ENCODE measurements at places on chromosomes 11 and 22. TPM values are rescaled to one million over a fixed set of nuclear protein-coding genes. Genes with fewer than 3 reads are reported as not detected.

DNA sequence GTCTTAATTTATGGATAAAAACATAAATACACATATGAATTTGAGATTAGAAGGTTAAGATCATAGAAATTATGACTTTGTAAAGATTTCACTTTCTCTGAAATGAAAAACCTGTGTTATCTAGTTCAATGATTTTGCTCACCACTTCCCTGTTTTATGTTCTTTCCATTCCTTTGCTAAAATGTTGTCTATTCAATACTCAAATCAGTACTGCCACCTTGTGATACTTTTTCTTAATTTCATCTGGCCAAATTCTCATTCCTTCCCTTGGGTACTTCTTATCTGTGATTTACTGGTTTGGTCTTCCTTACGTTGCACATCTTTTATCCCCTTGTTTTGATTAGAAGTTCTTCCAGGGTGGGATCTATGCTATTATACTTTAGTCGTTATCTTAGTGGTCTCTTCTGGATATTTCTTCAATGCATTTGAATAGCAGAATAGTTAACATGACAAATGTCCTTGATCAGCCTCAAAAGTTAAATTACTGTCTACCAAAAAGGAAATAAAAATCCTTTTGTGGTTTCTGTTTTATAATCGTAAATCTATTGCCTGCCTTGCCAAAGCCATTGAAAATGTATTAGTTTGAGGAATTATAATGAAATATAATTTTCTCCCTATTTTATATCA, 197.0 kb downstream of the PGR start:
- DNase-seq, result no peak
- H3K36me3 ChIP-seq, result no peaks in the 10 kb centered on the region
- peaks cover 4% of the 10 kb centered on the region for H3K4me1 ChIP-seq
- no peak overlapping the region for H3K27ac ChIP-seq

DNA sequence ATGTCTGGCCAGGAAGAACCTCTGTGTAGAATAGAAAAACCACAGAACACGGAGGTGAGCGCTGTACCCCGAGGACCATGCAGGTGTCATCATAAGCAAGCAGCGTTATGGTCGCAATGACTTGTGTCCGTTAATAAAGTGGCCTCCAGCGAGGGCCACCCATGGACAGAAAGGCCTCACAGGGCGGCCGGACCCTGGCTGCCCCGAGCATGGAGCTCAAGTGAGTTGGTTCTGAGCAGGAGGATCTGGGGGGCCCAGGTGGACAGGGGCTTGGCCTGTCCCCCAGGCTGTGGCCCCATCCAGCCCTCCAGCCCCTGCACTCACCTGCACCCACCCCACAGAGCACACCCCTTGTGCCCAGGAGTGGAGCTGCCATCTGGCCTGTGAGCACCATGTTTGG, 133.8 kb downstream of the BRD1 start:
- H3K4me1 ChIP-seq, result no peaks in the 10 kb centered on the region
- H3K27ac ChIP-seq, result no peak overlapping the region
- no peaks in the 10 kb centered on the region for H3K36me3 ChIP-seq

GRCh38 chr22:30223303-30223702, 23.3 kb downstream of the LIF start:
- H3K4me3 ChIP-seq, result no peak overlapping the region
- H3K4me1 ChIP-seq, result peaks cover 91% of the 10 kb centered on the region
- H3K36me3 ChIP-seq, result no peaks in the 10 kb centered on the region
- DNase-seq, result no peak

DNA sequence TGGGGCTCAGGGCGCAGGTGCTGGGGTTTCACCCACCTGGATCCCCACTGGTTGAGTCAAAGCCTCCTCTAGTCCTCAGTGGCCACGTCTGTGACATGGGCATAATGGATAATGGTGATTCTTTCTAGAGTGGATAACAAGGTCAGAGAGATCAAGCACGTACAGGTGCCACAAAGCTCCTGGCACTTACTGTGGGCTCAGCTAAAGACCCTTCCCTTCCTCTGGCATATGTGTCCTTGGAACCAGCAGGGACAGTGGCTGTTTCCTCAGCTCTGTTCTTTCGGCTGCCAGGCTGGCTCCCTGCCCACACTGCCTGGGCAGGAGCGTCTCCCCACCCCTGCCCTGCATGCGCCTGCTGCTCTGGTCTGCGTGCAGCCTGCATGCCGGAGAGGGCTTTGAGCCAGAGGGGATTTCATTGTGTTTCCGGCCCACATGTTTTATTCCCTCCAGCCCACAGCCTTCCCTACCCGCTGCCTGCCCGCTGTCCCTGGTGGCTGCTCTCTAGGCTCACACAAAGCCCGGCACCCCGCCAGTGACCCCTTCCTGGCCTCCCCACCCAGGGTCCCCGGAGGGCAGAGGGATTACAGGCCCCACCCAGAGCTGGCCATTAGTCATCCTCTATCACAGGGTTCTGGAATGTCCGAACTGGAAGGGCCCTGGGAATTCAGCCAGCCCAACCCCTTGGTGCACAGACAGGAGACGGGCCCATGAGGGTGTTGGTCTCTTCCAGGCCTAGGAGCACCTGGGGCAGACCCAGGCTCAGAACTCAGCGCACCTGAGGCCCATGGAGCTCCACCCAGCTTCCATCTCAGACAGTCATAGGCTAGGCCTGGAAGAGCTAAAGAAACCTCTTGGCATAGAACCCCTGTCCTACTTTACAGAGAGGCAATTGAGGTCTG, 55.3 kb upstream of the GCAT start:
- no peaks in the 10 kb centered on the region for H3K27me3 ChIP-seq
- no peak overlapping the region for H3K27ac ChIP-seq
- no peak for DNase-seq

DNA sequence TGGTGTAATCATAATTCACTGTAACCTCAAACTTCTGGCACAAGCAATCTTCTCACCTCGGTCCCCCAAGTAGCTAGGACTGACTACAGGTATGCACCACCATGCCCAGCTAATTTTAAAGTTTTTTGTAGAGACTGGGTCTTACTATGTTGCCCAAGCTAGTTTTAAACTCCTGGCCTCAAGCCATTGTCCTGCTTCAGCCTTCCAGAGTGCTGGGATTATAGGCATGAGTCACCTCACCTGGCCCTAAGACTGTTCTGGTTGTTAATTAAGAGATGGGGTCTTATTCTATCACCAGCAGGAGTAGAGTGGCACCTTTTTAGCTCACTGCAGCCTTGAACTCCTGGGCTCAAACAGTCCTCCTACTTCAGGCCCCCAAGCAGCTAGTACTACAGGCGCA, 52.0 kb upstream of the DEPDC7 start:
- H3K4me3 ChIP-seq, result no peak overlapping the region
- H3K4me1 ChIP-seq, result peaks cover 15% of the 10 kb centered on the region
- H3K27ac ChIP-seq, result no peak overlapping the region
- no peak for DNase-seq

DNA sequence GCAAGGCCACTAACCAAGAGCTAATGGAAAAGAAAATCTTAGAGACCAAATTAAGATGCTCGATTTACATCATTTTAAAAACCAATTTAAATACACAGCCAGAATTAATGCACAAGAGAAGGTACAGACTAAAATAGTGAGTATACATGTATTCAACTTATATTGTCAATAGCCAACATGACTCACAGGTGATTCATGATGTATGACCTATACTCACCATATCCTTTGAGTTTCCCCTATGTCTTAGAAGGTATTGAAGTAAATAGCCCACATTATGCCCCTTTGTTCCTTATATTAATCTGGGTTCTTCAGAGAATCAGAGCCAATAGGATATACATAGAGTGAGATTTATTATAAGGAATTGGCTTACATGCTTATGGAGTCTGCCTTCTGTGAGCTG, 97.5 kb upstream of the ANO3 start:
- no peaks in the 10 kb centered on the region for H3K36me3 ChIP-seq
- H3K4me3 ChIP-seq, result no peak overlapping the region
- no peak overlapping the region for H3K27ac ChIP-seq

DNA sequence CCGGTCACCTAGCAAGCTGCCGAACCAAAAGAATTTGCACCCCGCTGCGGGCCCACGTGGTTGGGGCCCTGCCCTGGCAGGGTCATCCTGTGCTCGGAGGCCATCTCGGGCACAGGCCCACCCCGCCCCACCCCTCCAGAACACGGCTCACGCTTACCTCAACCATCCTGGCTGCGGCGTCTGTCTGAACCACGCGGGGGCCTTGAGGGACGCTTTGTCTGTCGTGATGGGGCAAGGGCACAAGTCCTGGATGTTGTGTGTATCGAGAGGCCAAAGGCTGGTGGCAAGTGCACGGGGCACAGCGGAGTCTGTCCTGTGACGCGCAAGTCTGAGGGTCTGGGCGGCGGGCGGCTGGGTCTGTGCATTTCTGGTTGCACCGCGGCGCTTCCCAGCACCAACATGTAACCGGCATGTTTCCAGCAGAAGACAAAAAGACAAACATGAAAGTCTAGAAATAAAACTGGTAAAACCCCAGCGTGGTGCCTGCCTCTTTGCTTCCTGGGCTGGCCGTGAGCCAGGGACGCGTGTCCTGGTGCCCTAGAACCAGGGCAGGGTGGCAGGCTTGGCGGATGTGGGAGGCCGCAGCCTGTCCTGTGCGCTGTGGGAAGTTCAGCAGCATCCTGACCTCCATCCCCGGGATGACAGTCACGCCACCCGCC, 13.2 kb downstream of the CCND1 start:
- DNase-seq, result no peak
- H3K4me3 ChIP-seq, result no peak overlapping the region
- H3K36me3 ChIP-seq, result no peaks in the 10 kb centered on the region
- no peaks in the 10 kb centered on the region for H3K4me1 ChIP-seq
- no peak overlapping the region for H3K27ac ChIP-seq
- H3K27me3 ChIP-seq, result no peaks in the 10 kb centered on the region

GRCh38 chr11:133222425-133223330, 309.6 kb downstream of the OPCML start:
- H3K36me3 ChIP-seq, result no peaks in the 10 kb centered on the region
- H3K4me1 ChIP-seq, result no peaks in the 10 kb centered on the region
- no peak overlapping the region for H3K27ac ChIP-seq
- H3K27me3 ChIP-seq, result no peaks in the 10 kb centered on the region
- H3K4me3 ChIP-seq, result no peak overlapping the region

DNA sequence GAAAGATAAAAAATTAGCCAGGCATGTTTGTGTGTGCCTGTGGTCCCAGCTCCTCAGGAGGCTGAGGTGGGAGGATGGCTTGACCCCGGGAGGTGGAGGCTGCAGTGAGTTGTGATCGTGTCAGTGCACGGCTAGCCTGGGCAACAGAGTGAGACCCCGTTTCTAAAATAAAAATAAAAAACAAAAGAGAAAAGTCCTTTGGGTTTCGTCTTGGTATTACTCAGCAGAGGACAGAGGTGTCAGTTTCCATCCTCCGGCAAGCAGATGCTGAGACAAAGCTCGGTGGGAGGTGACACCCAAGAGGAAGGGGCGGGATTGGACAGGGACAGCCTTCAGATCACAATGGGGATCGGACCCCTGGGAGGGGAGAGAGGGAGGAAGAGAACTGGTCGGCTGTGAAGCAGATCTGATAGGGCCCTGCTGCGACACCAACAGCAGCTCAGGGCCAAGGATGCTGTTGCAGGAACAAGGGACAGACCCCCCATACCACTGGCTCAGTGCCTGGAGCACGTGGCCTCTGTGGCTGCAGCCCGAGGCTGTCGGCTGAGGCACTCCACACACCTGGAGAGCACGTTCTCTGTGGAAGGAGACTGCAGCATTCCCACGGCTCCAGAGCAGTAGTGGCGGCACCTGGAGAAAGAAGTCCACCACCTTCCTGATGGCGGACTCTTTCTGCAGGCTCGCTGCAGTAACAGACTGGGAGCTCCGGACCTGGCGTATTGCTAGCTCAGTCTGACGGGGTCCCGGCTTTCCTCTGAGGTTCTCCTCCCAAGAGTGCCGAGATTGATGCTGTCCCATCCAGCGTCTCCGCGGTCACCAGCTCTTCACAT, 5.2 kb upstream of the BID start:
- DNase-seq, result peak; percentile 70
- H3K36me3 ChIP-seq, result peaks cover 5% of the 10 kb centered on the region
- peaks cover 57% of the 10 kb centered on the region for H3K4me1 ChIP-seq
- H3K4me3 ChIP-seq, result peak overlapping the region; percentile 45
- H3K27me3 ChIP-seq, result peaks cover 16% of the 10 kb centered on the region

DNA sequence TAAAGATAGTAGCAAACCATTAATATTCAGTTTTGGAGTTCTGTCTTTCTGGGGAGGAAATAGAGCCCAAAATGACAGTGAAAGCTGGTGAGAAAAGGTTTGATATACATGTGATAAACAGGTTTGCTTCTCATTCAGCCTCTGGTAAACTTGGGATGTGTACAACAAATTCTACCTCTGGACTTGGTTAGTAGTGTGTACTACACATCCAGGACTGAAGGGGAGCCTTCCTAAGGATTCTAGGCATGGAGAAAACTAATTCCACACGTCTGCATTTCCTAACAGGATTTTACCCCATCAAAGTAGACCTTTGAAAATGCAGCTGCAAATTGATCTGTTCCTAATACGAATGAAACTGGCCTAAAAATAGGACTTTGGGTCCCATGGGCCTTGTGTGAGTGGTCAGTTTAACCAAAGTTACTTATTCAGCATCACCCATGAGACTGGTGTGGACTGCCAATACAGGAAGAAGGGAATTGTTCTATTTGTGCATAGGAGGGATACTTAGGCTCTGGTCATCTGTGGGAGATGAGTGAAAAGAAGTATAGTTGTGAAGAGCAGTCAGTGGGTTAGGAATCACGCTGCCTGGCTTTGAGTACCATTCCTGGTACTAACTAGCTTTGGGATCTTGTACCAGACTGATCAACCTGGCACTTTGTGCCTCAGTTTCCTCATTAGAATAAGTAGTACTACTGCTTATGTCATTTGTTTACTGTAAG, 74.2 kb downstream of the YAP1 start:
- H3K27ac ChIP-seq, result no peak overlapping the region
- no peaks in the 10 kb centered on the region for H3K36me3 ChIP-seq
- H3K4me1 ChIP-seq, result no peaks in the 10 kb centered on the region
- H3K27me3 ChIP-seq, result peaks cover 11% of the 10 kb centered on the region

- no peak for DNase-seq
- peaks cover 15% of the 10 kb centered on the region for H3K36me3 ChIP-seq
- peaks cover 15% of the 10 kb centered on the region for H3K4me1 ChIP-seq
- H3K27ac ChIP-seq, result no peak overlapping the region
Measured at GRCh38 chr11:74171997-74172396, 908 bp downstream of the PPME1 start.

Gene IL10RA
- 247 TPM for total RNA-seq

Gene KCTD14
- total RNA-seq, result 0.18 TPM

Gene TST
- 11.2 TPM for total RNA-seq

Gene IFITM1
- 459 TPM for total RNA-seq

Gene UNC93B1
- total RNA-seq, result 48.9 TPM

Gene TMPRSS4
- total RNA-seq, result 0.76 TPM

Gene CRACR2B
- total RNA-seq, result 14.1 TPM

Gene TREH
- total RNA-seq, result not detected

Data from activated CD8-positive, alpha-beta memory T cell treated with anti-CD3 and anti-CD28 coated beads, Interleukin-2, amount 10 ng/mL, durations not matched to agents 7 days and 5 days (primary cell).